ENCODE measurements at places on chromosomes 7 and 10.

DNA sequence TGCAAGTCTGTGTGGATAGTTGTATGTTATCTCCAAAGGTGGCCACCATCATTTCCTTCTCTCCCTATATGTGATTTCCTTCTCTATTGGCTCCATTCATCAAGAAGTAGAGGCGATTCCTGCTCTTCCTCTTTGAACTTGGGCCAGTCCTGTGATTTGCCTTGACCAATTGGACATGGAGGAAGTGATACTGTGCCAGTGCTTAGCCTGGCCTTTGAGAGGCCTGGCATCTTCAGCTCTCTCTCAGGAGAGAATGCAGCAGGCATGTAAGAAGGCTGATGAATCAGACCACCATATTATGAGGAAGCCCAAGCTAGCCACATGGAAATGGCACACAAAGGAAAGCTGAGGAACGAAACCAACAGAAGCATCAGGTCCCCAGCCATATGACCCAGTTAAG, 195.0 kb upstream of the SVIL start:
- DNase-seq = no peak

DNA sequence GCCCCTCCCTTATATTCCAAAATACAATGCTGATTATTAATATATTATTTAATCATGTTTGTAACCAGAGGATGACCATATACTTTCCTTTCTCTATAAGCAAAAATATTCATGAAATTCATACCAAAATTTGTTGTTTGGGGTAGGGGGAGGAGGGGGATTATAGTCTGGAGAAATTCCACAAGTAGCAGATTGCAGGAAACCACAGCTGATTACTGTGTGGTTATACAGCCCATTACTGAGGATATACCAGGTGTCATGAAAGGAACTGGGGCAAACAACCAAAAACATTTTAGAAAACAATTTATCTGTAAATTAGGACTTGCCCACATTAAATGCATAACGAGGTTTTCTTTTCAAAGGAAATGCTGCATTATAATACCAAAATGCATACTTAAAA, 50.3 kb downstream of the SEMA3C start:
- DNase-seq = no peak

DNA sequence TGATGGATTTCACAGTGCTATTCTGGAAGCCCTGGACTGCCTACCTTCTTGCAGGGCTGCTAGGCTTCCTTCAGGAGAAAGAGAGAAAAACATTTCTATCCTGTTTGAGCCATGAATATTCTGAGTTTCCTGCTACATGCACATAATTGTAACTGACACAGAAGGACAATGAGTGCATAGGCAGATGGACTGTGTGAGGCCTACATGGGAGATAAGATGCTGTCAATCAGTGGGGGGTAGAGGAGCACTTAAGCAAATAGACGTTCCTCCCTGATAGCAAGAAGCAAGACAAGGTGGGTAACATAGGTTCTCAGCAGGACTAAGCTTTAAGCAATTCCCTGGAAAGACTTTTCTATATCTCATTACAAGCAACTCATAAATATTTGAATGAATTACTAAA, 11.6 kb downstream of the ALDH18A1 start:
- no peak for DNase-seq

- DNase-seq = no peak
These were observed 918 bp downstream of the NET1 start for GRCh38 chr10:5413012-5413938.

DNA sequence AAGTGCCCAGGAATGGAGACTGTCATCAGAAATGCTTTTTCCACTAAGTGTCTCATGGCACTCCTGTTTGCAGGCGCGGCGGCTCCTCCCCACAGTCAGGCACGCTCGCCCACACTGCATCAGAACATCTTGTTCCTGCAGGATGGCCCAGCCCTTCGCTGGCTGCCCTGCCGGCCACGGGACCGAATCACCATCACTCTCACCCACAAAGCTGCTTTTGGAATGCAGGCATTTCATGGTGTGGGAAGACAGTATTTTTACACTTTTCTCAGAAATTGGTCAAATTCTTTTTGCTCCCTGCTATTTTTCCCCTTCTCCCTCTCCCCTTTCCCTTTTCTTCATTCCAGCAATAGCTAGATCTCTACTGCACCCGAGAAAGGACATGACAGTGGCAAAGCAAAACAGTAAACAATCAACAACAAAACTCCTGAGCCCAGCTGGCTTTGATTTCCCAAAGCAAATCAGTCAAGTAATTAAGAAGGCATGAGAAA, 176.1 kb upstream of the TNS3 start:
- no peak for DNase-seq

GRCh38 chr7:130151591-130152492, 53.4 kb downstream of the TMEM209 start:
- no peak for DNase-seq

DNA sequence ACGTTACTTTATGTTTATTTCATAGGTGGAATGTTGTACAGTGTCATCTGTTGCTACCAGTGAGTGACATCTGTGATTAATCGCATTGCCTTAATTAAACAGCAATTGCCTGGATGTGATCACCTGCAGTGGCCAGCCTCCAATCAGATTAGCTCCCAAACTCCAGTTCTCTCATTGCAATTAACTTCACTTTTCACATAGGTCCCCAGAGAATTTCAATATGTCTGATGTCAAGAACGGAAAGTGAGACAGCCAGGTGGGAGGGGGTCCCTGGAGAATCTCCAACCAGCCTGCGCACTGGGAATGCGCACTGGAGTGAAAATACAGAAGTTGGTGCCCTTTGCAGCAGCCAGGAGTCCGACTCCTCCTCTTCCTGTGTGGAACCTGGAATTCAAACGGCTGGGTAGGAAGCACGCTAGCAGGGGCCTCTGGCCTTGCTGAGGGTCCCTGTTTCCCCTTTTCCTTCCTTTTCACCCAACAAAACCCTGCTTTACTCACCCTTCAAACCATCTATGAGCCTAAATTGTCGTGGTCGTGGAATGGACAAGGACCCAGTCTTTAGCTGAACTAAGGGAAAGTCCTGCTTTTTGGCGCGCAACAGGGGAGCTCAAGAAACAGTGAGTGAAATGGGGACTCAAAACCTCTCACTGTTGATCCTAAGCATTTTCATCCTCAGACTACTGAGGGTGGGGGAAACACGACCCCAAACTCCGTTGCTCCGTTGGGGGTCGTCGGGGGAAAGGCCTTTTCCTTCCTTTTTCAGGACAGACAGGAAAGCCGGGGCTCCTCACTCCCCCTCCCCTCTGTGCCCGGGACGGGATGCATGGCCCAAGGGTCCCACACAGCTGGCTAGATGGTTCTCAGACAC, 1355.5 kb upstream of the LRRTM3 start:
- DNase-seq = peak; percentile 8

DNA sequence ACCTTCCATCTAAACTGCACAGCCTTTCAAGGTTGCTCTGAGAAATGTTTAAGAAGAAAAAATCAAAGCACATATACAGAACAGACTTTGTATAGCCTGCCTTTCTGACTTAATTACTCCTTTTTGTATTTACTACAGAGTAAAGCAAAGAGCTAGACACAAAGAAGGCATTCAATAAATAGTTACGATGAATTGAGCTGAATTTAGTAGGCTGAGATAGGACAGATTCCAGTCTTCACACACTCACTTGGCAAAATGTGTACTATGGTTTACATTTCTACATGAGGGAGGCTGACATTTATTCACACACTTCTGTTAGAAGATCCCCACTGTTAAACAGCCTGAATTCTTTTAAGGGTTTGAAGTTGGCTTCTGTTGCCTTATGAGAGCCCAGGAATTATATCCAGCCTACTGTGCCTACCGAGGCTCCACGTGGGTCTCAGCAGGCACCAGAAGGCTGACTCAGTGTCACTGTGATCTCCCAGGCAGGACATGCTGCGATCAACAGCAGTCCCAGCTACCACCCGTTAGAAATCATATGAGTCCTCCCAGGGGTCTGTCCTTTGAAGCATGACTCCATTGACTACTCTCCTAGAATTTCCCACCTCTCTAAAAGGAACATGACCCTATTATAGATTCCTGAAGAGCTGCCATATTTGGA, 24.5 kb upstream of the SLC25A13 start:
- DNase-seq = no peak

DNA sequence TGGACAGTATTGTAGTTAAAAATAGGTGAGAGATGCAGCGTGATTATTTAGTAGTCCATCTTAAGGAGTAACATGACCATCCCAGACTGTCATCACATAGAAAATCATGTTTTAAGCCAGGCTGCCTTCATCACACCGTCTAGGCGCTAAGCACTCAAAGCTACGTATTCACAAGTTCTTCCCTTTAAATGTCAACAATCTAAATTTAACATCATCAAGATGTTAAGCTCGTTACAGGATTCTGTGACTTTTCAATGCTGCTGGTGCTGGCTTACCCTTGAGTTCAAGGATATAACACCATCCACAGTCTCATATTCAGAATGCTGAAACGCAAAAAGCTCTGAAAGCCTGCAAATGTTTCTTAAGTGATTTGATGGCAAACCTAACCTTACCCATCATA, 109.5 kb upstream of the CDCA7L start:
- no peak for DNase-seq

- no peak for DNase-seq
These were observed 36.5 kb downstream of the DLG5 start for GRCh38 chr10:77890097-77890496.

GRCh38 chr7:138021889-138022288, 20.0 kb upstream of the CREB3L2 start:
- no peak for DNase-seq

- no peak for DNase-seq
These were observed 15.1 kb upstream of the ZNF273 start for GRCh38 chr7:64887756-64888508.

GRCh38 chr10:49172061-49172776, 16.0 kb downstream of the TMEM273 start:
- no peak for DNase-seq

DNA sequence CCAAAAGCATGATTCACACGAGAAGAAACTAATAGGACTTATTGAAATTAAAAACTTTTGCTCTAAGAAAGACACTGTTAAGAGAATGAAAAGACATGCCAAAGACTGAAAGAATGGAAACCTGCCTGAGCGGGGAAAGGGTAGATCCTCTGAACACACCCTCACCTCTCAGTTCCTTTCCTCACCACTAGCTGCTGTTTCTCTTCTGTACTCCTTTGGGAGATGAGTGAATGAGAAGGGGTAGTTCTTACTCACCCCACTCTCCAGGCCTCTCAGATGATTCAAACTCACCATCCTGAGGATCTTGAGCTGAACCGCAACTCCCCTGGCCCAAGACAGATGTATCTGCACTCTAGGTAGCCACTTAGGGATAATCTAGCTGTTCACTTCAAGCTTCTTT, 41.9 kb downstream of the IQUB start:
- no peak for DNase-seq

- no peak for DNase-seq
These were observed 7.3 kb downstream of the LFNG start for GRCh38 chr7:2526659-2527504.

DNA sequence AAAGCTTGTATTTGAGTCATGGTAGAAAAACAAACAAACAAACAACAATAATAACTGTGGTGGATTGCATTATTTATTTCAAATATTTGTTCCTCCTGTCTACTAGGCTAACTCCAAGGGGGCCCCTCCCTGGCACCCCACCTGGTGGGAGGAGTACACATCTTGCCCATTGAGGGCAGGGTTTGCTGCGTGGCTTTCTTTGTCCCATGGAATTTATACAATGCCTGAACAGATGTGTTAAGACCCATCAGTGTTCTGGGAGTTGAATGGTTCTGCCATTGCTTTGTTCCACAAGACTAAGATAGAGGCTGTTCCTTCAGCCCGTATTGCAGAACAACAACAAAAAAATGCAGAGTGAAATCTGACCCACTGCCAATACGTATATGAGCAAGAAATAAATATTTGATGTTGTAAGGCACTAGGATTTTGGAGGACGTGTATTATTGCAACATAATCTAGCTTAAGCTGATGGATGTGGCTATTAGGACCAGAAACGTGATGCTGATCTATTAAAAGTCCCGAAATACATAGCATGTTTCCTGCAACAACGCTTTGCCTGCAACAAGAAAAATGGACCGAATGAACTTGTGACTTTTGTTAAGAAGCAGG, 119.1 kb upstream of the JCAD start:
- DNase-seq = no peak

GRCh38 chr7:110877016-110877415, 213.9 kb upstream of the LRRN3 start:
- no peak for DNase-seq

DNA sequence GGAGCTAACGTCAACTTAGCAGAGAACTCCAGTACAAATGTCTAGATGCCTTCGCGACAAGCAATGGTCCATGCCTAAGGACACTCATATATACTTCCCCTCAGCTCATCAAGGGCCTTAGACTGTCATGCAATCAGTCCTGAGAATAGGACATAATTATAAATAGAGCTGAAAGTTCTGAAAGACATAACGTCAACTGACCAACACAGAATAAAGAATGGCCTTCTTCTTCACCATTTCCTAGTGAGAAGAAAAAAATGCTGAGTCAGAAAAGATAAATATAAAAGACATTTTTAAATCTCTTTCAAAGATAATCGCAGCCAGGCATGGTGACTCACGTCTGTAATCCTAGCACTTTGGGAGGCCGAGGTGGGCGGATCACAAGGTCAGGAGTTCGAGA, 83.2 kb downstream of the ARMH3 start:
- no peak for DNase-seq

DNA sequence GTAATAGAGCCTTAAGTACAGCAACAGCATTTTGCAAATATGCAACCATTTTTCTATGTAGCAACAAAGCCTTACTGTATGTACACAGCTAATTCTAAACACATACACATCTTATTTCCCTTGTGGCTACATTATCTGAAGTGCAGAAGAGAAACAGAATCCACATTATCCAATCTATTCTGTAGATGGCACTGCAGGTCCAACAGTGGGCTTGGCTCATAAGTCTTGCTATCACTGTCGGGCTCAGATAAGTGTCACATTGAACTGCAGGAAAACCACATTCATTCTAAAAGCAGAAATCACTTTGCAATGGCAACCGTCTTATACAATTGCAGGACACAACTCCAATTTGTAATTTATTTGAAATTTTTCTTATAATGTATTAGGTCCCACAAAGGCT, 109.8 kb upstream of the NOBOX start:
- peak; percentile 31 for DNase-seq

- DNase-seq = no peak
These were observed 1.3 kb upstream of the FZD8 start for GRCh38 chr10:35643151-35644049.

GRCh38 chr10:90738885-90739284, 119.0 kb downstream of the HTR7 start:
- no peak for DNase-seq

GRCh38 chr10:112307358-112308124, 24.3 kb downstream of the TECTB start:
- no peak for DNase-seq
